ENCODE measurements at places on chromosomes 13 and 19. TPM values are rescaled to one million over a fixed set of nuclear protein-coding genes. Genes with fewer than 3 reads are reported as not detected.

DNA sequence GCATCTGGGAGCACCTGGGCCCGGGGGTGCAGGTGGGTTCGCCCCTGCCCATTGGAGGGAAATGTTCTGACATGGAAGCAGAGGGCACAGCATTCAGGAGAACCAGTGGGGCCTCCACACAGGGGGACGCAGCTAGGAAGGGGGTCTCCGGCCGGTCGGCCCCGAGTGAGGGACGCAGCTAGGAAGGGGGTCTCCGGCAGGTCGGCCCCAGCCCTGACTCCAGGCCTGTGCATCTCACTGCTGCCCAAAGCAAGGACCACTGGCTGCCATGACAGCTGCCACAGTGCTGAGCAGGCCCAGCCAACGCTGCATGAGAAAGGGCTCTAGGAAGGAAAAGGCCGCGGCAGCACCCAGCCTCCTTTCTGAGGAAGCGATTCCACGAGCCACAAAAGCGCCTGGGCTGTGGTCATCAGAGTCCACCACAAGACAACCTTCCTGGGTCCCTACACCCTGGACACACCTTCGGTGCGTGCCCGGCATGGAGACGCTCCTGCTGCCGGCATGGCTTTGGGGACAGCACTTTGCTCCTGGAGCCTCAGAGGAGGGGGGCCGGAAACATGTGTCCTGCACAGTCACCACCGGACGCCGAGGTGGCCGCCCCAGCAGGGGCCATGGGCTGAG is 9.7 kb downstream of the RASA3 start:
- DNase-seq: no peak

Gene ICAM5
- polyA plus RNA-seq: 1.8 TPM

DNA sequence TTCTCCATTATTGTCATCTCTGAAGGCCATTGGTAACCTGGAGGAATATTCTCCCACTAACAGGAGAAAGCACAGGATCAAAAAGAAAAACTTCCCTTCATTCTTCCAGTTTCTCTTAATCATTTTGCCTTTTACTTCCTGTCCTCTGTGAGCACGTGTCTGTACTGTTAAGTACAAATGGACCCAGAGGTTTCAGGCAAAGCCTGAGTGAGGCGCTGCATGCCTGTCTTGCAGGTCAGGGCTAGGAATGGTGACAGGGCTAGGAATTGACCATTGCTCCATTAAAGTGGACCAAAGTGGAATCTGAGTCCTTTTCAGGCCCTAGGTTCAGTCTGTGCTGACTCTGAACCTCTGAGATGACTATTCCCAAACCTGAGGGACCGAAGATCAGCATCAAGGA is 326.7 kb downstream of the SHISA2 start:
- DNase-seq: no peak

GRCh38 chr13:44843403-44843802 is 145.9 kb downstream of the NUFIP1 start:
- no peak for DNase-seq

Gene SBK3
- polyA plus RNA-seq: 0.72 TPM

GRCh38 chr19:42253245-42254088 is 1.5 kb downstream of the ERF start:
- DNase-seq: no peak

- DNase-seq: no peak
Observed at GRCh38 chr13:36880961-36881360, 39.1 kb downstream of the SMAD9 start.

- DNase-seq: no peak
Observed at GRCh38 chr13:114068656-114069318, 63.6 kb downstream of the RASA3 start.

GRCh38 chr19:33389421-33390100 is 16.1 kb downstream of the CEBPG start:
- DNase-seq: no peak

DNA sequence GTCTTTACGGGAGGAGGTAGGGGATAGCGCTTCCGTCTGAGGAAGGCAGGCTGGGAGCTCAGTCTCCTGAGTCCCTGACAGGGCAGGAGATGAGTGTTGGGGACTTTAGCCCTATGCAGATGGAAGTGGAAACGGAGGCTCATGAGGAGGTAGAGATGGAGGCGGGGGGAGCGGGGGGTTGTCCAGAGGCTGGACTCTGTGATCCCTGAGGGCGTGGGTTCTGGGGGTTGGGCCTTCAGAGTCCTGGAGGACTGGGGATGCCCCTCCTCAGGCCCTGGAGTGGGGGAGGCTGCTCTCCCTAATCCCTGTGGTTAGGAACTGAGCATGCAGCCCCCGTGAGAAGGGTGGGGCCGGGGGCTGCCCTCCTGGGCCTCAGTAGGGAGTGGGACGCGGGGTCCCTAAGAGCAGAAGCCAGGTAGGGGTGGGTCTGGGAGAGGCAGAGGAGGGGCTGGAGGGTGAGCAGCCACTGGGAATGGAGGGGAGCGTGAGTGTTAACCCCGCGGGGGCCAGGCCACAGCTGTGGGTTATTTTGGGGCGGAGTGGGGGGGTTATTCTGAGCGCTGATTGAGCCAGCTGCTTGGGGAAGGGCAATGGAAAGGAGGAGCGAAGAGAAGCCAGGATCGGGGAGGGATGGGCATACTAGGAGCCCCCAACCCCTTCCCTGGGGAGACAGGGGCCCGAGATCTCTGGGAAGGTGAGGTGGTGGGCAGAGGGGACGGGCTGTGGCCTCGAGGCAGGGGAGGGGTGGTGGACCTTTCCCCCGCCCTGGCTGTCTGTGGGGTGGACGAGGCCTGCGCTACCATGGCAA is 2.8 kb downstream of the GRIN2D start:
- no peak for DNase-seq

Gene GJB2
- 3.9 TPM for polyA plus RNA-seq

Gene METTL21C
- polyA plus RNA-seq: not detected

DNA sequence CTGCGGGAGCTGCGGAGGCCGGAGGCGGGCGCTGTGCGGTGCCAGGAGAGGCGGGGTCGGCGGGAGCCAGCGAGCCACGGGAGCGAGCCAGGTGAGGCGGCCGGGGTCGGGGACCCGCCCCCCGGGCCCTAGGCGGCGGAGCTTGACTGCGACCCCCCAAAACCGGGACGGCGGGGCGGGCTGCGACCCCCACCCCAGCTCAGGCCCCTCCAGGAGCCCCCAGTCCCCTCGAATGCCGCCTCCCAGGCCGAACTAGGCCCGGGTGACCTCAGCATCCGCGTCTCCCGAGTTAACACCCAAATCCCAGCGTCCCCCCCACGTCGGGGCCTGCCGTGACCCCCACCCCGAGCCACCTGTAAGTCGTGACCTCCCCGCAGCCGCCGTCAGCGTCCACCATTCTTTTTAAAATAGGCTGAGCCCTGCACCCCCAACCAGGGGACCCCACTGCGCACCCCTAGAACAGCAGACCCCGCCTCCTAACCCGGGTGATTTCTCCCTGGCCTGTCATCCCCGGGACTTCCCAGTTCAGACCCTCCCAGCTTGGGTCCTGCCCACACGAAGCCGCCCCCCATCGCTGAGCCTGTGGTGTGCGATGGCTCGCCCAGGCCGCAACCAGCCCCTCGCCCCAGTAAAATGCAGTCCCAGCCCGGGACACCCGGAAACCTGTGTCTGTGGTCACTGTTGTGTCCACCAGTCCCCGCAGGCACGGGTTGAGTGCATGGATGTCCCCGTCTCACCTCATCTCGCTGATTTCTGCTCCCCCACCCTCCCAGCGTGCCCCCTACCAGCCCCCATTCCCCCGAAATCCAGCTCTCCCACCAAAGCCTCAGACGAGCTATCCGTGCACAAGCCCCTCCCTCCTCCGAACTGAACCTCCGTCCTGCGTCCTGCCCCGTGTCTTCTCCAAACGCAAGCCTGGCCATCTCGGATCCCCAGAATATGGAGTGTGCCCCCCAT is 551 bp downstream of the FZR1 start:
- no peak for DNase-seq

Gene ZNF571
- polyA plus RNA-seq: 3.5 TPM

DNA sequence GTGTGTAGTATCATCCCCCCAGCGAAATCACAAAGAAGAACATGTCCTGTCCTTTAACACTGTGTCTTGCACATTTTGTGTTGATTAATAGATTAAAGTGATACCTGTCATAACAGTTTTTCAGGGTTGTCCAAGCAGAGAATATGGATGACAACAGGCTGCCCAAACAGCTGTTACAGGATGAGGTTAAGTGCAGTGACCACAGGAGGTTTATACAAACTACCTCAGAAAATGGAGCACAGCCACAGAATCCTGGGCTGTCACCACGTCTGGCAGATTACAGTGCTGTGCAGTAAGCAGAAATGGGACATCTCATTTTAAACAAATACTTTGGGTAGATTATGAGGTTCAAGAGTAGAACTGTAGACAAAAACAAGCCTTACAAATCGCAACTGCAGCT is 575.6 kb downstream of the DCT start:
- no peak for DNase-seq

Gene PRODH2
- 0.18 TPM for polyA plus RNA-seq

GRCh38 chr19:11195681-11196080 is 1.7 kb downstream of the KANK2 start:
- no peak for DNase-seq

DNA sequence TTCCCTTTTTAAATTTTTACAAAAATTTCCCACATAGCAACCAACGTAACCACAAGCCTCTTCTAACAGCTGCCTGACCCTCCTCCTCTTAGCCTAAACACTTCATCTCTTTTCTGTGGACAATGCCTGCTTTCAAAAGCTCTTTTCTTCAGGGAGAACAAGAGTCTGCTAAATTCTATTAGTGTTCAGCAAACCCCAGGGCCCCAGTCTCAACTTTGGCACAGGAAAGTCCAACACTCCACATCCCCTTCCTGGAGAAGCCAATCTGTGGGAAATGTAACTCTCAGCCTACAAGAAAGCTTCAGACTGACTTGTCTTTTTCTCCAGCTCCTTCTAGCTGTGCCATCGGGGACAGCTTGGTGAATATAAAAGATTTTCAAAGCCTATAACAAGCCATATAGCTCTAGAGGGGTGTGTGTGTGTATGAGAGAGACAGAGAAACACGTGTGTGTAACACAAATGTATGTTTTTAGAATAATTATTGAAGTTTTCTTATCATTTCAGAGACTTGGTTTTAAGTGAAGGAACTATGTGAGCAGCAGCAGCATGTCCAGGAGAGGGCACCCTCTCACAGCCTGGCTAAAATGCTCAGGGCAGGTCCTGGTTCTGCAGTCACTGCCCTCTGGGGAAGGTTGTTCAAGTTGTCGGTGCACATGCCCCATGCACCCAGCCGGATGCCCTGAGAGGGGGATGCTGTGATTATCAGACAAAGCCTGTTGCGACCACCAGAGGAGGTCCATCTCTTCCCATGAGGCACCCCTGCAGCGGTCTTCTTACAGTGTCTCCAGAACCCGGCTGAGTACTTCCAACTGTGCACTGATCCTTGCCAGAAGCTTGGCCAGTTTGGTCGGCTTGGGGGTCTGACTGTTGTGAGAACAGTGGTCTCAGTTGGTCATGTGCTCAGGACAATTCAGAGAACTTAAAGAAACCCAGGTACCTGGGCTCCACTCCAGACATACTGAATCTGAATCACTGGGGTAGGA is 34.4 kb downstream of the CCDC70 start:
- no peak for DNase-seq

DNA sequence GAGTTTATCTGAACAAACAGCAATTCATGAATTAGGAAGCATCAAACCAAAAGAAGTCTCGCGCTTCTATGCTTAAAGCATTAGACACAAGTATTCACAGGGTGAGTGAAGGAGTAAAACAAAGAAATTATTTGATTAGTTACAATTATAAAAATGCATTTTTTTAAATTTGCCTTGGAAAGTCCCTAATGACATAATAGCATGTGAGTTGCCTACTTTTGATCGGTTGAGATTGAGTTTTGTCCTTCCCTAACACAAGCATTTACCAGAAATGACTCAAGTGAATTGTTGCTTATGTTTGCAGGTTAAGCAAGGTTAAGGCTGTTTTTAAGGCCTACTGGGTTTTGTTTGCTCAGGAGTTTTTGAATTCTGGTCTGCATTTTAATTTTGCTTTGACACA is 389 bp upstream of the ZNF649 start:
- no peak for DNase-seq

GRCh38 chr13:96229356-96229755 is 139.4 kb downstream of the HS6ST3 start:
- no peak for DNase-seq

Gene THAP8
- polyA plus RNA-seq: 20.1 TPM

- DNase-seq: no peak
Observed at GRCh38 chr13:31051999-31052398, 109.7 kb downstream of the HSPH1 start.

DNA sequence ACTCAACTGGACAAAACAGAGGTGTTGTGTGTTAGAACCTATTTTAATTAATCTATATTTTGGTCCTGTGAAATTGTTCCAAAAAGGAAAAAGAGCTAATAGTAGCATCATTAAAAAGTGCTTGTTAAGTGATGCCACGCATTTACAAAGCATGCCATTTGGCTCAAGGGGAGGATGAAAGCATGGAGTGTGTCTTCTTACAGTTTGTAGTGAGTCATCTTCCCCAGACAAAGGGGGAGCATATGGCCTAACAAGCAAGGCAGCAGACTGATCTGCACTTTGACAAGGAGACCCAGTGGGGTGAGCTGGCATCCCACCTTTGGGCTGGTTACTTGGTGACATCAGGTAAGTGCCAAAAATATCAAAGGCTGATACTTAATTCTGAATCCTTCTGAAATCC is 297.0 kb downstream of the FGF9 start:
- DNase-seq: no peak

GRCh38 chr13:39777527-39778061 is 122.1 kb downstream of the COG6 start:
- DNase-seq: no peak

DNA sequence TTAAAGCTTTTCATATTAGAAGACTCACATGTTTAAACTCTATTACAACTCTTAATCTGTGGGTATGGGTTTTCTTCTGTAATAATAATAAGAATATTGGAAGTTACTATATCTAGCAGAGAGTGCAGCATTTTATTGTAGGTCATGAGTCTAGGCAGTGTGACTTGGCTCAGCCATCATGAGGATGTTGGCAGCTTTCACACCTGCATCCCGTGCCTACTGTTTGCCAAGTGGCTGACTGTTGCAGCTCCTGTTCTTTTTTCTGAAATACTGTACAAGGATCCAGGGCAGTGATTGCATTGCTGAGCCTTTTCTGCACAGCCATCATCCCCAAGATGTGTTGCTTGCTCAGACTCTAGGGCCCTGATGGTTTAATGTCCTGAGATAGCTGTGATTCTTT is 47.4 kb downstream of the MTUS2 start:
- DNase-seq: no peak

- no peak for DNase-seq
Observed at GRCh38 chr19:6718741-6719539, 1.5 kb downstream of the C3 start.

Gene ZNF441
- 7.4 TPM for polyA plus RNA-seq

DNA sequence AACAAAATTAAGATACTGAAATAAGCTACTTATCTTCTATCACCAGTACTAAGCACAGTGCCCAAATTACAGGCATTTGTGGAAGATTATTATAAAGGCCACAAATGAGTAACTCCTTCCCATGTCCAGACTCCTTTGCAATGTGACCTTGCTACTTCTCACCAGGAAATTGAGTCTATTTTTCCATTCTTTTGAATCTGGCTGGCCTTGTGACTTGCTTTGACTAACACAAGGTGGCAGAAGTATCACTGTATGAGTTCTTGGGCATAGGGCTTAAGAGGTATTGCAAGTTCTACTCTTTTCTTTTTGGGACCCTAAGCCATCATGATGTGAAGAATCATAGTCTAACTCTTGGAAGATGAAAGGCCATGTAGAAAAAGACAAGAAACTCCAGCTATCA is 49.9 kb downstream of the UGGT2 start:
- no peak for DNase-seq
